ENCODE measurements at places on chromosomes 2 and 18. TPM values are rescaled to one million over a fixed set of nuclear protein-coding genes. Genes with fewer than 3 reads are reported as not detected.

GRCh38 chr2:104254017-104254416, 599.9 kb upstream of the POU3F3 start:
- ATAC-seq: no peak

PTH2R gene
- total RNA-seq: 0.71 TPM

C1QL2 gene
- total RNA-seq: 0.21 TPM

- ATAC-seq: no peak
Measured at GRCh38 chr2:64906853-64907536, 82.2 kb upstream of the SLC1A4 start.

PDE1A gene
- total RNA-seq: 23.5 TPM

- ATAC-seq: no peak
Measured at GRCh38 chr2:54680397-54681041, 42.9 kb upstream of the EML6 start.

GLI2 gene
- 0.71 TPM for total RNA-seq

DNA sequence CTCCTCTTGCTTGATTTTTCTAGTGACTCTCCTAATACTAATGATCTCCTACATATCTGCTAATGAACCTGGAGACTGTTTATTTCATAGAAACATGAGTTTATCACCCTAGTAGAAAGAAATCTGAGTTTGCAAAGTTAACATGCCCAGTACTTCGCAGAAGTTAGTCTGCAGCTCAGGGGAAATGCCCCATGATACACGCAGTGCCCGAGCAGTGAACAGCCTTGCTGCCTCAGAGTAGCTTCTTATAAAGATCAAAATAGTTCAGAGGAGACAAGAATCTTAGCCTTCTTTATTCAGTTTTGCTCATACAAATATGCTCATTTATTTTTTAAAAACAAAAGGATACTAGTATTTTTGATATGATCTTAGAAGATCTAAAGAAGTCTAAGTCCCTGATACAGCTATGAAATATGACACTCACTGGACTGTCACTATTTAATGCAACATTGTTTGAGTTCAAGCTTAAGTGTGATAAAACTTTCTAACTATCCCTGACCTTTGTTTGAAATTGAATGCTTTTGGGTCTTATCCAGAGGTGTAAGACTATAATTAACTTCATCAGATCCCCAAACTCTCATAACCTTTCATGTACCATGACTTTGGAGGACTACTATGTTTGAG, 20.5 kb downstream of the FRZB start:
- no peak for ATAC-seq

DNA sequence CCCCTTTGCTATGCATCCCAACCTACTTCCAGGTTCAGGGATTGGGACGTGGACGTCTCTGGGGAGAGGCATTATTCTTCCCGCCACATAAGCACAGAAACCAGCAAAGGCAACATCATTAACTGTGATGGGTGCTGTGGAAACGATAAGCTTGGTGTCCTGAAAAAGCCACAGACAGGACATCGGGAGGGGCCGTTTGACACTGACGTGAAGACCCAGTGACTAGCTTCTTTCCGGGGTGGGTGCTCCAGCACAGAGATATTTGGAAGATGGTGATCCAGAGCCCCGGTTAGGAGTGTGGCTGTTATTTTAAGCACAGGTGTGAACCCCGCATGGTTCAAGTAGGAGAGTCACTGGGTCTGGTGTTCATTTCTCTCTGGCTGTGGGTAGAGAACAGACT, 163.8 kb upstream of the HDAC4 start:
- ATAC-seq: no peak

DNA sequence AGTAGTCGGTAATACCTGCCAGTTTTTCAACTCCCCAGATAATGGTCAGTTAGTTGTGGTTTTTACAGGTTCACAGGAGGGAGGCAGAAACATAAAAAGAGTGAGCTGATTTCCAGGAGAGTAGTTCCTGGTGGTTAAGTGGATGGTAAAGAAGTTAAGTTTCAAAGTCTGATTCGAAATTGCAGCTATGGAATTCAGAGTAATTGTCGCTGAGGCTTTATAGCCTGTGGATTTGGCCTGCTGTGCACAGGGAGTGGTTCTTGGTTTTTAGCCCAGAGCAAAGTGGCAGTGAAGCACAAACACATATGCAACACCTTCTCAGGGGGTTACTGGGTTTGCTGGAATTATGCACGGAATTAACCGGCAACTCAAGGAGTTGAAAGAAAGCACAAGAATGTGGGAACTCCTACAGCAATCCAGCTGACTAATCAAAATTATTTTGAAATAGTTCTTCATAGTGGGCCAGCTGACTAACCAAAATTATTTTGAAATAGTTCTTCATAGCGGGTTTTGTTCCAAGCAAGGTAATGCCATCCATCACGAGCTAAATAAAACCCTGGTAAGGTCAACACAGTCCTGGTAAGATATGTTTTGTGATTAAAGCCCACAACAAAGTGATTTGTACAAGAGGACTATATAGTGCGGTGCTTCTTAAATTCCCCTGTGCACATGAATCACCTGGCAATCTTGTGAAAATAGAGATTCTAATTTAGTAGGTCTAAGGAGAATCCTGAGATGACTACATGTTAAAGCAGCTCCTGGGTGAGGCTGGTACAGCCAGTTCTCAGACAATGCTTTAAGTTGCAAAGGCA, 94.4 kb downstream of the SGPP2 start:
- no peak for ATAC-seq

CDH20 gene
- total RNA-seq: not detected

CXCR1 gene
- not detected for total RNA-seq

- ATAC-seq: peak; percentile 56
Measured at GRCh38 chr2:205775097-205775877, 93.0 kb downstream of the NRP2 start.

NPC1 gene
- 31.8 TPM for total RNA-seq

REV1 gene
- total RNA-seq: 45.6 TPM

DNA sequence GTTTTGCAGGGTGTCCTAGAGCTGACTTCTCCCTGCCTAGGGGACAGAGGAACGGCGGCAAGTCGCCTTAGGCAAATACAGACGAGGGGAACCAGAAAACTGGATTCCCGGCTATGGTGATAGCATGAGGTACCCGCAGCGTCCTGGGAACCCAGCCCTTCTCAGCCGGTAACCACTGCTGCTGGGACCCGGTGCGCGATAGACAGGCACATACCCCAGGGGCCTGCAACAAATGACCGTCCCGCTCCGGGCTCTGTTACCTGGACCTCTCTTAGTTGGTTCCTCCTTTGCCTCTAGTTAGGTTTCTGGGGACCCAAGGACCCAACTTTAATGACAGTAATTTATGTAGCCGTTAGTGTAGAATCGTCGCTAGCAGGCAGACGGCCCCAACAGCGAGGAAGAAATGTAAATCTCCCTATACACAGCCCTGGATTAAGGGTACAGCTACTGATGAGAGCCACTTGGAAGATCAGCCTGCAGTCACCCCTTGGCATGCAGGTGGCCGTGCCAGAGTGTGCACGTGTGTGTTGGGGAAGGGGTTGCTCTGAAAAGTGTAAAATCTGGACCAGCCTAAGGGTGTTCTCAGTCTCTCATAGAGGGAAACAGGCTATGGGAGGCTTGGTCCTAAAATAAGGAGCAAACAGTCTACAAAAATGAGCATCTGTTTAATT, 819 bp upstream of the SERPINE2 start:
- ATAC-seq: peak; percentile 50

GRCh38 chr2:4415810-4416413, 712.5 kb downstream of the DCDC2C start:
- ATAC-seq: no peak

SCYGR4 gene
- not detected for total RNA-seq

GRCh38 chr2:28821295-28821958, 10.8 kb downstream of the SPDYA start:
- peak; percentile 83 for ATAC-seq

DNA sequence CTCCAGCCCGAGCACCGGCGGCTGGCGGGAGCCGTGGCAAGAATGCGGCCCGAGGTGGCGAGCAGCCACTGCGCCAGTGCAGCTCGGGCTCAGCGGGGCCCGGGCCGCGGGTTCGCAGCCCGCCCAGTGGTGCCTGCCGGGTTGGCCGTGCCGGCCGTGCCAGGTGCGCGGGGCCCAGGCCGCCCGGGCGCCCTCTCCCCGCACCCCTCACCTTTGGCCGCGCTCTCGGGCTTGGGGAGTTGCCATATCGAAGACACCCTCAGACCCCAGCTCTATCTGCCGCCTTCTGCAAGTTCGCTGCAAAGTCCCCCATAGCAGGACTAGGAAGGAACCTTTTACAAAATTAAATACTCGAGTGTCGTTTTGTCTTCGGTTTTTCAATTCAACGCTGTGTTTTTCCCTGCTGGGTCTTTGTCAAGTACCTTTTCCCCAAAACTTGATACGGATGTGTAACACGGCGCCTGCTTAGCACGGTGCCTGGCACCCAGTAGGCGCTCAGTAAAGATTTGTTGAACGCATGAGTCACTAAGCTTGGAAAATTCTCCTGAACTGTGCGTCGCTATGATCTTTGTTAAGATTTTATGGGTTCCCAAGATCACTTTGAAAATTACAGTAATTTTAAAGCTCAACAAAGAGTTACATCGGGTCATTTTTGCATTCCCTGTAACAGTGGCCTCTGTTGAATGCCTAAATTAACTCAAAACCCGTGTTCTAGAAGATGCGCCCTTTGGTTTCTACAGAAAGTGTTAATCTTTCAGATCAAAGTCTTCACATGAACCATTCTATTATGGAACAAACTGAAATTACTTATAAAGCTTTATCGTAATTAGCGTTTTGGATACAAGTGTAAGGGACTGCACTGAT, 750 bp downstream of the STRADB start:
- ATAC-seq: no peak

DNA sequence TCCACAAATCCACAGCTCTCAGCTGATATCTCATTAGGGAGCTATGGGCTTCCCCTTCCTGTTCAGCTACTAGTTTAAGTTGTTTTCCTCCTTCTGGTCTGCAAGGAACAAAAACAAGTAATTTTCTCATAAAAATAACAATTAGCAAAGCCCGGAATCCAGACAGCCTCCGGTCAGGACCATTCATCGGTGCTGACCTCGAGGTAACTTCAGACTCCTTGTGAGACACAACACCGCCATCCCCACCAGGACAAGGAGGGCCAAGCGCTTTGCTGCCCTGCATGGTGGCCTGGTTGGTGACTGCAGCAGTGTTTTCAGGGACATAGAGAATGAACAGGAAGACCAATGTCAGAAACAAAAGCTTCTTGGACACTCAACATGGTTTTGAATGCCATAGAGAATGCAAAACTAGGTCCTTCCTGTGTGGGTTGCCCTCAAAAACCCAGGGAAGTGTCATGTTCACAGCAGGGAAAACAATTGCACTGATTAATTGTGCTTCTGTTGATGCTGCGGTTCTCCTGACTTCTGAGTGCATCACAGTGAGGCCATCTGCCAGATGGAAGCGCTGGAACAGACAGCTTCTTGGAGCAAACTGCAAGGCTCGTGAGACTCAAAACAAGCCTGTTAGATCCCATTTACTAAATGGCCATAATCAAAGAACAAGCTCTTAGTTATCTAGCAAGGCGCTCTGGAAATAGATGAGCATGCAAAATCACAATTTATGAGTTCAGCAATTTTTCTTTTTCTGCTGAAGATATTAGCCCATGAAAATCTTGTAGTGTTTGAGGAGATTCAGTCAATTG, 77.1 kb downstream of the HS1BP3 start:
- peak; percentile 65 for ATAC-seq

ASB1 gene
- 13.4 TPM for total RNA-seq

ACVR1C gene
- 0.08 TPM for total RNA-seq

- ATAC-seq: no peak
Measured at GRCh38 chr18:46672062-46672970, 15.3 kb upstream of the LOXHD1 start.

PRKAG3 gene
- total RNA-seq: 0.56 TPM

GRCh38 chr2:197883354-197884032, 79.1 kb downstream of the PLCL1 start:
- ATAC-seq: no peak

CNRIP1 gene
- total RNA-seq: 53.4 TPM

- ATAC-seq: no peak
Measured at GRCh38 chr2:33104052-33104623, 157.4 kb downstream of the LTBP1 start.

DNA sequence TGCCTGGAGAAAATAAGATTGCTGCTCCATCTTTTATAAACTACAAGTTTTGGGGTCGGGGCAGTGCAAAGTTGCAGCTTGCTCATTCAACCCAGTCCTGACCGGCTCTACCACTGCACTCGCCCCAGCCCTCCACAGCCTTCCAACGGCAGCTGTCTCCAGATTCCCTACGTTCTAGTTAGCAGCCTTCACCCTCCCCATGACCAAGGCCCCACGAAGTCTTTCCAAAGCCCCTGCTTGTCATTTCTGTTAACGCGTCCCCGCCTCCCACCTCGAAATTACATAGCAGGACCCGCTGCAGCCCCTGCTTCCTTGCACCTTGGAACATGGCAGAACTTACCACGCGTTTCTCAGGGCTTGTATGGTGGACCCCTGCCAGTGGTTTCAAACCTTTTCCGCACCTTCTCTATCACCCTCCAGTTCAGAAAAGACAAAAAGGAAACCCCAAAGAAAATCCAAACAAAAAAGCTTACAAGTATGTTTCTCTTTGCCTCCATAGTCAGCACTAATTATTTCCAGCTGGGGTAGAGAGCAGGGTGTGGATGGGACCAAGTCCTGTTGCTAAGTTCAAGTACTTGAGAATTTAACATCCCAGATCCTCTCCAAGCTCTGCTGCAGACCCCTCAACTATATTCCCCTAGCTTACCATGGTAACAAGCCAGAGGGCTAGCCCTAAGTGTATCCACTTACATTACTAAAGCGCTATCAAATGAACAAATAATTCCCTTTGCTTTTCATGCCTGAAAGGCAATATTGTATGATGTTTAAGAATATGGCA, 161.5 kb downstream of the TGIF1 start:
- ATAC-seq: peak; percentile 20

BOK gene
- 9.3 TPM for total RNA-seq

DNA sequence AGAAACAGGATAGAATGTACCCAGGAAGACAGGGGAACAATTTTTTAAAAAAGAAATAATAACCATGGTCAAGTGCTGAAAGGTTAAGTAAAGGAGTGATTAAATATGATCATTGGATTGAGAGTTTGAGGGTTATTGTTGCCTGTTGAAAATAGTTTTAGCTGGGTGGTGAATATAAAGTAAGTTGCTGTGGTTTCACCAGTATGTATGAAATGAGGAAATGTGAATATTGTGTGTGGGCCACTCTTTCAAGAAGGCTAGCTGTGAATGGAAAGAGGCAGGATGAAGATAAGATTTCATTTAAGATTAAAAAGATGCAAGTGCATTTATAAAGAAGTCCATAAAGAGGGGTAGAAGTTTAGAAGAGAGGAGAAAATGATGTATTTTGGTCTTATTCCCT, 53.8 kb downstream of the GULP1 start:
- no peak for ATAC-seq

GRCh38 chr2:18626958-18627650, 37.7 kb upstream of the NT5C1B start:
- ATAC-seq: no peak

PLCL1 gene
- 16.8 TPM for total RNA-seq

- ATAC-seq: peak; percentile 96
Measured at GRCh38 chr2:69997015-69997830, 35.8 kb upstream of the ASPRV1 start.

NTSR2 gene
- not detected for total RNA-seq

GRCh38 chr2:101952551-101952950, 39.2 kb upstream of the IL1R2 start:
- ATAC-seq: no peak

- ATAC-seq: no peak
Measured at GRCh38 chr2:195734395-195734794, 77.4 kb downstream of the SLC39A10 start.

- no peak for ATAC-seq
Measured at GRCh38 chr2:32937602-32938448, 8.9 kb upstream of the LTBP1 start.

GRCh38 chr2:55779459-55780421, 86.1 kb upstream of the PNPT1 start:
- ATAC-seq: no peak

IL1B gene
- 6.3 TPM for total RNA-seq

RGPD4 gene
- 0.13 TPM for total RNA-seq

- no peak for ATAC-seq
Measured at GRCh38 chr2:155424518-155424917, 726.0 kb downstream of the KCNJ3 start.

All from motor neuron (in vitro differentiated cells).